ENCODE measurements at places on chromosomes 12 and 14. TPM values are rescaled to one million over a fixed set of nuclear protein-coding genes. Genes with fewer than 3 reads are reported as not detected.

GRCh38 chr12:75882421-75882820 lies 149.2 kb downstream of the PHLDA1 start:
- no peak for DNase-seq

GRCh38 chr14:35331605-35332516 lies 39.7 kb downstream of the PSMA6 start:
- no peak for DNase-seq

DNA sequence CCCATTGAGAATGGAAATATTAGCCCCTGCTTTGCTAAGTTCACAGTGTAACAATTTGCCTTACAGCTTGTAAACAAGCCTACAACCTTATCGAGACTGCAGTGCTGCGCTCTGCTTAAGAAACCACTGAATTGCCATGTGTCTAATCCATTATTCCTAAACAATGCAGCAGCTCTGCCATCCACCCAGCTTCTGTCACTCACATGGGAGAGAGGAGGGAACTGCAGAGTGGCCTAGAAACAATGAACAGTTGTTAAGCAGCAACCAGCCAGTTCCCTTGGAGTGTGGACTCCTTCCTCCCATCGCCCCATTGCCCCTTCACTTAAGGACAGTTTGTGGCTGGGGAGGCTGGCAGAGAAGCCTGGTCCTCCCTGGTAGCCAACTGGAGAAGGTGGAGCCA lies 42.9 kb downstream of the TESPA1 start:
- DNase-seq = no peak

DNA sequence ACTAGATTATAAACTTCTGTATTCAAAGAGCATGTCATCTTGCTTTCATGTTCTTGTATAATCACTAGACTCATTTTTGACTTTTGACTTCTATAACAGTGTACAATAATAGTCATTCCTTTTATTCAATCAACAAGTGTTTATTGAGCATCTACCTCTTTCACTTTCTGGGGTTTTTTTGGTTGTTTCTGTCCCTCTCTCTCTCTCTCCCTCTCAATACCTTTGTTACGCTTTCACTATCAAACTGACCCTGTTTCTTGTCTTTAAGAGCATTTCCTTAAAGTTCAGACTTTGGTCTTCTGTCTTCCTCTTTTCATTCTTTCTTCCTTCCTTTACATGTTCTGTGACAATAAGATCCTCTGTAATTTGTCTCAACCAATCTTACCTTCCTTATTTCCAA lies 49.5 kb downstream of the GPR137C start:
- DNase-seq = no peak

GRCh38 chr12:97561619-97562290 lies 99.2 kb downstream of the RMST start:
- DNase-seq = no peak

DNA sequence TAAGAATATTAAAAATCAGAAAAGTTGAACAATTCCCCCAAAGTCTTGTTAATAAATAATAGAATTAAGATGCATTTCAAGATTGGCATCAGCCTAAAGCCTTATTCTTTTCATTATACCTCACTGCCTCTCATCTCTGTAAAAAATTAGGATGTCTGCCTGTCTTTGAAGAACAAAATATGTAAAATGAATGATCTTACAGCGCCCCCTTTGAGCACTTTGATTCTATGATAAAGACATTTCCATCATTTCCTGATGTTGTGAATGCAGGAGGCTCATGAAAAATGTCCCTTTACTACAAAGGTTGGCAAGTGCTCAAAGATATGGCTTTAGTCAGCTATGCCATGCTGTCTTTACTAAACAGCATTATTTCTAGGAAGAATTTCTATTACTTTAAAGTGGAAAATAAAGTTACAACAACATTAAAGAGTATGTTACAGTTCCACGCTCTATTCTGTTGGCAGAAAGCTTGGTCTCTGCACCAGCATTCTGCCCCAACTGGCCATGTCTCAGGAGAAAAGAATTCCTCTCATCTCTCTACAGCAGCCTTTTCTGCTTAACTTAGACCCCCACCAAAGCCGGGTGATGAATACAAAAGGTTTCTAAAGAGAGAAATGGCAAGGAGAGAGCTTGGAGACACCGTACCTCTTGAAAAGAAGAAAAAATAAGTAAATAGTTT lies 95.1 kb downstream of the LLPH start:
- no peak for DNase-seq

The ETFBKMT gene
- 1.3 TPM for total RNA-seq

The KRT75 gene
- 0.12 TPM for total RNA-seq

DNA sequence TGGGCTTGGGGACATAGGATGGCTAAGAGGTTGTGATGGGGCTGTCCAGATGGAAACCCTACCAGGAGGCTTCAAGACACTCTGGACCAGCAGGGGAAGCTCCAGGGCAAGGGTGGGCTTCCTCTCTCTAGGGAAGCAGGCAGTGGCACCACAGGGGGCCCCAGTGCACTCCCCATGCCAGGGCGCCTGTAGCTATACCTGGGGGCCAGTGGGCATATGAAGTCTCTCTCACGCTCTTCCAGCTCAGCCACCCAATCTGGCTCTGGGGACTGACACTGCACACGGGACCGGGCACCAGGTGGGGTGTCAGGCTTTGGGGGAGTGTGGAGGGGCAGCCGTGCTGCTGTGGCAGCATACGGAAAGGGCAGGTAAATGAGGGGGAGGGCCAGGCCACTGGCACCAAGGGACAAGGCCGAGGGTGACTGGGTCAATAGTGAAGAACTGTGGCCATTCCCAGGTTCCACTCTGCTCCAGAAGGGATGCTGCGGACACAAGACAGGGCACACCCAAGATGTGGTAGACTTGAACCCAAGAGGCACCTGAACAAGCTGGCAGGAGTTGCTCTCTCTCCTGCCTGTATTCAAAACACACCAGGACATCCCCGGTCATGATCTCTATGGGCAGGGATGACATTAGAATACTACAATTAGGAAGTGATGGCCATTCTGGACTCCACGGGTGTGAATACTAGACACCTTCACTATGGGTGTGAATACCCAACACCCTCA lies 27.5 kb downstream of the RFLNA start:
- DNase-seq = no peak

GRCh38 chr12:3257411-3257810 lies 180.2 kb downstream of the TSPAN9 start:
- DNase-seq = no peak

The TAS2R50 gene
- not detected for total RNA-seq

DNA sequence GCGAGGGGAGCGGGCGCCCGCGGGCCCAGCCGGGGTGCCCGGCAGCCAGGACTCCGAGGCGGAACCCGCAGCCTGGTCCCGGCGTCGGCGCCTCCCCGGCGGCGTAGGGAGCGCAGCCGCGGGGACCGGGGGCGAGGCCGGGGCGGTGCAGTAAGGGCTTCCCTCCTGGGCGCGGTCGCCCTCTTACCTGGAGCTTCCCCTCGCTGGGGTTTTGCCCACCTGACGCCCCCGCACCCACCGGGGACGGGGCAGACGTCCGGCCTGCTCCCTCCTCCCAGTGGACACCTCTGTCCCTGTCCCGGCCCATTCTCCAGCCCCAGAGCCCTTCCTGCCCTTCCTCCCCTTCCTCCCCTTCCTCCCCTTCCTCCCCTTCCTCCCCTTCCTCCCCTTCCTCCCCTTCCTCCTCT lies 413 bp upstream of the TUBA1C start:
- DNase-seq = no peak

The OVCH1 gene
- total RNA-seq = not detected

GRCh38 chr14:45258073-45258472 lies 5.1 kb upstream of the MIS18BP1 start:
- no peak for DNase-seq

DNA sequence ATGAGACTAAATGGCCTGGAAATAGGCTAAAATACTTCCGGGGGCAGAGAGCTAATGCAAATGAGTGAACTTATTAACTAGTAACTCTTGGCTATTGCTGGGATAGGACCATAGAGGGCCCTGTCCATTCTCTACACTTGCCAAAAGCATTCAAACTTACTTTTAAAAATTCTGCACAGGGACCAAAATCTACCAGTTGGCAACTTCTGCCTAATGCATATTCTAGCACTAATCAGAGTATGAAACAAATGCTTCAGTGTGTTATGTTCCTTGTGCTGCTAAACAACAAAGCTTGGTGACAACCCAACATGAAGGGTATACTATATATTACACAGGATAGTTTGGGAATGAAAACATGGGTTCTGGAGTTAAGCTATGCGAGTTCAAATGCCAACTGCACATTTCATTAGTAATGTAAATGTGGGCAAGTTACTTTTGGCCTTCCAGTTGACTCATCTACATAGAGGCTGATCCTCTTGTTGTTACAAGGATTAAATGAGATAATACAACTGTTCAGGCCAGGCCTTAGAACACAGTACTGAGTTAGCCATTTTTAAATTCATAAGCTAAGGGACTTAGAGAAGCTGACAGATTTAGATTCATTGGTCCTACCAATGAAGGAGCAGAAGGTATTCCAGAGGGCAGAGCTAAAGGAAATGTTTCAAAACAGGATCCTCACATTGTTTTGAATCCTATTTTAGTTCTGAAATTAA lies 32.4 kb downstream of the HIGD1C start:
- no peak for DNase-seq

DNA sequence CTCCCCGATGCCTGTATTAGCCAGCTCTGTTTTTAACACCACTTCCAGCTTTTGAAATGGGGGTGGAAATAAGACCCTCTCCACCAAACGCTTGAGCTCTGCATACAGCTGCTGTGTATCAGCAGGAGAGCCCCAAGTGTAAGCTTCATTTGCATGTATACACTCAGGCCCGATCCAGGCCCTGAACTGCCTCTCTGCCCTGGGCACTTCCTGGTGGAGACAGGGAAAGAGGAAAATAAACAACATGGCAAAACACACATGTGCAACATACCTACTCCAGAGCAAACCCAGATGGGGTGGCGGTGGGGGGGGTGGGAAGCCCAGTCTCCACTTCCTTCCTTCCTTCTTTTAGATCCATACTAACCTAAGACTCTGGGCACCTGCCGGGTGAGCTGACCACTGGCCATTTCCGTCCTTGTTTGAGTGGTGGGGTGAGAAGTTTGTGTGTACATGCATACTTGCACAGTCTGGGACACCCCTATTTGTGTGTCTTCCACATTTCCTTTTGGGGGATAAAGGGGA lies 55.3 kb downstream of the RBM19 start:
- no peak for DNase-seq

GRCh38 chr12:114499338-114499737 lies 93.4 kb upstream of the TBX5 start:
- DNase-seq = no peak

GRCh38 chr12:49212572-49212971 lies 23.7 kb upstream of the TUBA1A start:
- DNase-seq = no peak

GRCh38 chr12:45909041-45909713 lies 81.2 kb downstream of the SCAF11 start:
- no peak for DNase-seq

- peak; percentile 63 for DNase-seq
Observed at GRCh38 chr12:52221912-52222457, 11.1 kb upstream of the KRT7 start.

The MSI1 gene
- 0.35 TPM for total RNA-seq

GRCh38 chr14:96297000-96297399 lies 41.0 kb downstream of the BDKRB1 start:
- DNase-seq = peak; percentile 12

The CCDC196 gene
- not detected for total RNA-seq

DNA sequence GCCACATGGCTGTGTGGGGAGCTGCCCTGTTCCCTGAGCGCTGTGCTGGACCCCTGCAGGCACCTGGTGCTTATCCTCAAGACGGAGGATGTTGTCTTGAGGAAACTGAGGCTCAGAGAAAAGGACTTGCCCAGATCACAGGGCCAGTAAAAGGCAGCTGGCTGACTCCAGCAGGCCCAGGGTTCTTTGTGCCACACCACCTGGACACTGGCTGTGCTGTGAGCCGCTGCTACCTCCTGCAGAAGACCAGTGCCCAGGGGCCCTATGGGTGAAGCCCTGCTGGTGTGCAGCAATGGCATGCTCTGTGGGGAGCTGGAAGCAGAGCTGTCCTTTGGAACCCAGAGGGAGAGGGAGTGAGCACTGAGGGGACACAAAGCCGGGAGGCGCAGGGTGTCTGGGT lies 75.9 kb downstream of the DDX51 start:
- DNase-seq = no peak

GRCh38 chr12:94811611-94812010 lies 161.3 kb upstream of the TMCC3 start:
- DNase-seq = no peak

GRCh38 chr14:89091781-89092180 lies 267.3 kb downstream of the TTC8 start:
- DNase-seq = no peak

DNA sequence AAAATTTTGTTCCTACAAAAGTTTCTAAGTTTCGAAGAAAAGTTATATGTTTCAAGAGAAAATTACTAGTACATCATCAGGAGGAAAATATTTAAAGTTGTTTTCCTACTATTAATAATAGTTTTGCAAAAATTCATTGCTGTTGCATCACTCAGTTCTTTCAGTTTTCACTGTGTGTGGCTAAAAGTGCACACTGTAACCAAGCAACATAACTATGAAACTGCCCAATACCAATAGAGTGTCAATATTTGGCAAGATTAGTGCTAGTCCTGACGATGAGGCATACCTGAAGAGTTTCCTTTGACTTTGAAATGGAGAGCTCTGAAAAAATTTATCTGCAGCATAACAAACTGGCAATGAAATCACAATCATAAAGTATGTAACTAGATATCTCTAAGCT lies 194.3 kb downstream of the CPNE8 start:
- no peak for DNase-seq
